ENCODE measurements at places on chromosomes 5 and 9. TPM values are rescaled to one million over a fixed set of nuclear protein-coding genes. Genes with fewer than 3 reads are reported as not detected.

The SPINK4 gene
- not detected for total RNA-seq

The CD74 gene
- total RNA-seq: 21.4 TPM

The TMEM232 gene
- total RNA-seq: 1.4 TPM

The CARD9 gene
- total RNA-seq: 5.1 TPM

The ERBIN gene
- total RNA-seq: 189 TPM

The CCL28 gene
- 15.6 TPM for total RNA-seq

The TICAM2 gene
- 9.1 TPM for total RNA-seq

The SGTB gene
- total RNA-seq: 21.4 TPM

DNA sequence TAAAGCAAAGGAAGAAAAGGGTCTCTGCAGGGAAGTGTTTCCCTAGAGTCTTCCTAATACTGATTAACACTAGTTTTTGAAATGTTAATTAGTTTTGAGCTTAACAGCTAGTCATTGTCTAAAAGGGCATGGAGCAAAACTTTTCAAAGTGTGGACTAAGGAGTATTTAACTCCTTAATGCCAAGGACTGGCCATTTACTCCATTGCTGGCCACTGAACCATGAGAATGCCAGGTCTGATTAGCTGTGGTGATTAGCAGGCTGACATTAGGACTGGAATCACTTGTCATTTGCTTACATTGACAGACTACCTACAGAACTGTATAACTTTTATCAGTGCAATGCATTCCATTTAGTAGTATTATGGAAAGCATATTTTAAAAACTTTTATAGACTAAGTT, 987.0 kb downstream of the NR2F1-AS1 start:
- no peak for DNase-seq
- no peaks in the 10 kb centered on the region for H3K4me1 ChIP-seq
- no peak overlapping the region for H3K4me3 ChIP-seq
- no peak overlapping the region for H3K27ac ChIP-seq

GRCh38 chr9:132776268-132776667, 101.8 kb downstream of the AK8 start:
- H3K27ac ChIP-seq: no peak overlapping the region
- H3K4me1 ChIP-seq: no peaks in the 10 kb centered on the region
- H3K4me3 ChIP-seq: no peak overlapping the region
- no peaks in the 10 kb centered on the region for H3K36me3 ChIP-seq

DNA sequence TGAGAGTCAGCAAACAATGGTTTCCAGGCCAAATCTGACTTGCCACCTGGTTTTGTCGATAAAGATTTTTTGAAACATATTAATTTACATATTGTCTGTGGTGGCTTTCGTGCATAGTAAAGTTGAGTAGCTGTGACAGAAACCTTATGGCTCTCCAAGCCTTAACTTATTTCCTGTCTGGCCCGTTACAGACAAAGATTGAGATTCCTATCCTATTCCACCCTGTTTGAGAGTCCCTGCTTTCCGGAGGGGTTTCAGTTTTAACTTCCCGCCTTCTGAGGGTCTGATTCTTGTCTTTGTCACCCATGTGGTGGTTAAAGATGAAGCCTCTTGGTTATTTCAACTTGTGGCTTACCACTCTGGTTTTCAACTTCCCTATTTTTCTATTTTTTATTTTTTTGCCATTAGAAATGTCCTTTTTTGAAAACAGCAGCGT, 11.4 kb downstream of the OTULIN start:
- H3K4me3 ChIP-seq: peak overlapping the region; percentile 38
- H3K27me3 ChIP-seq: no peaks in the 10 kb centered on the region
- H3K4me1 ChIP-seq: peaks cover 36% of the 10 kb centered on the region
- peaks cover 16% of the 10 kb centered on the region for H3K36me3 ChIP-seq
- no peak for DNase-seq

DNA sequence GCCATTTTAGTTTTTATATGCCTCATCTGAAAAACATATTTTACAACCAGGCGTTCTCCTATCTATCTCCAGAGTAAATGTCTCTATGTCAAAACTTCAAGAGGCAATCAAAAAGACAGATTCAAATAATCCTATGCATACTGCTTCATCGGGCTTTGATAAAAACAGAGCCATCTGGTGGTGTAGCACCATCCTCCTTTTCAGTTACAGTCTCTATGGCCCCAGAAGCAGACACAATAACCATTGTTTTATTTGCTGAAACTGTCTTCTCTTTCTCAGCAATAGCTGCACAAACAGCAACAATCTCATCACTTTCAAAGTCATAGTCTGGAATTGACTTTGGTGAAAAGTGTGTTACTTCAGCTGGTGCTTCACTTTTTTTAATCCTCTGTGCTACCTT, 36.3 kb downstream of the PTGER4 start:
- DNase-seq: peak; percentile 85
- no peaks in the 10 kb centered on the region for H3K27me3 ChIP-seq
- no peaks in the 10 kb centered on the region for H3K4me1 ChIP-seq
- H3K36me3 ChIP-seq: no peaks in the 10 kb centered on the region
- H3K4me3 ChIP-seq: no peak overlapping the region

DNA sequence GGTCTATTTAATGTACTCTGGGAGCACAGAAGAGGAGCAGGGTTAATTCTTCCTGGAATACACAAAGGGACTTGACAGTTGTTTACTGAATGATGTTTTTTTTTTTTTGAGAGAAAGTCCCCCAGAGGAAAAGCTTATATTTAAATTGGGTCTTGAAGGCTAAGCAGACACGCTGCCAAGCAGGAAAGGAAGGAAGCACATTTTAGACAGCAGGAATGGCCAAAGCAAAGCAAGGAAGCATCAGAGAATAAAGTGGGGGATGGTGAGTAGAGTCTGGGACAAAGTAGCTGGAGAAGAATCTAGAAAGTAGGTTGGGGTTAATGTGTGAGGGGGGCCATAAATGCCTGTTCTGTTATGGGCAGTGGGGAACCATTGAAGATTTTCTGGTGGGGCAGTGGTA, 21.5 kb downstream of the ZNF346 start:
- H3K27ac ChIP-seq: no peak overlapping the region
- H3K4me3 ChIP-seq: no peak overlapping the region
- H3K27me3 ChIP-seq: no peaks in the 10 kb centered on the region

- no peaks in the 10 kb centered on the region for H3K4me1 ChIP-seq
- H3K4me3 ChIP-seq: no peak overlapping the region
- no peaks in the 10 kb centered on the region for H3K27me3 ChIP-seq
- peaks cover 27% of the 10 kb centered on the region for H3K36me3 ChIP-seq
These were observed 8.7 kb upstream of the C5orf34 start for GRCh38 chr5:43523662-43524072.

DNA sequence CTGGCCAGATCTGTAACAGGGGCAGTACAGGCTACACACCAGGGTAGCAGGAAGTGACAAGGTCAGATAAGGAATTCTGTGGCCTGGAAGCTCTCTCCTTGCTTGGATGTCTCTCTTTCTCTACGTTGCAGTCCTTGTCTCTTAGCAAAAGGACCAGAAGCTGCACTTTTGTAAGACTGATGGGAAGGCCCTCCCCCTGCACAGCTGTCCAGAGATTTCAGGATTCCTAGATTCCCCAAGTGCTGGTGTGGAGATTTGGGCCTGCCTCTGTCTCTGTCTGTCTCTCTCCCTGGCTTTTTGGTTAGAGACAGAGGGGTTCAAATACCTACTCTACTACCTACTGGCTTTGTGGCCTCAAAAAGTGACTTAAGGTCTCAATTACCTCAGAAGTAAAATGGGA, 10.0 kb upstream of the CNTFR start:
- no peaks in the 10 kb centered on the region for H3K36me3 ChIP-seq
- H3K27ac ChIP-seq: no peak overlapping the region
- no peaks in the 10 kb centered on the region for H3K4me1 ChIP-seq
- H3K4me3 ChIP-seq: no peak overlapping the region
- peak; percentile 36 for DNase-seq
- peaks cover 12% of the 10 kb centered on the region for H3K27me3 ChIP-seq

- H3K36me3 ChIP-seq: peaks cover 24% of the 10 kb centered on the region
- no peak overlapping the region for H3K27ac ChIP-seq
- H3K27me3 ChIP-seq: no peaks in the 10 kb centered on the region
- no peak overlapping the region for H3K4me3 ChIP-seq
These were observed 2.4 kb upstream of the VCP start for GRCh38 chr9:35074791-35075190.

- peaks cover 11% of the 10 kb centered on the region for H3K4me1 ChIP-seq
- no peak overlapping the region for H3K27ac ChIP-seq
- H3K4me3 ChIP-seq: no peak overlapping the region
- DNase-seq: no peak
- H3K36me3 ChIP-seq: no peaks in the 10 kb centered on the region
- no peaks in the 10 kb centered on the region for H3K27me3 ChIP-seq
These were observed 53.9 kb downstream of the PAM start for GRCh38 chr5:102809033-102809432.

DNA sequence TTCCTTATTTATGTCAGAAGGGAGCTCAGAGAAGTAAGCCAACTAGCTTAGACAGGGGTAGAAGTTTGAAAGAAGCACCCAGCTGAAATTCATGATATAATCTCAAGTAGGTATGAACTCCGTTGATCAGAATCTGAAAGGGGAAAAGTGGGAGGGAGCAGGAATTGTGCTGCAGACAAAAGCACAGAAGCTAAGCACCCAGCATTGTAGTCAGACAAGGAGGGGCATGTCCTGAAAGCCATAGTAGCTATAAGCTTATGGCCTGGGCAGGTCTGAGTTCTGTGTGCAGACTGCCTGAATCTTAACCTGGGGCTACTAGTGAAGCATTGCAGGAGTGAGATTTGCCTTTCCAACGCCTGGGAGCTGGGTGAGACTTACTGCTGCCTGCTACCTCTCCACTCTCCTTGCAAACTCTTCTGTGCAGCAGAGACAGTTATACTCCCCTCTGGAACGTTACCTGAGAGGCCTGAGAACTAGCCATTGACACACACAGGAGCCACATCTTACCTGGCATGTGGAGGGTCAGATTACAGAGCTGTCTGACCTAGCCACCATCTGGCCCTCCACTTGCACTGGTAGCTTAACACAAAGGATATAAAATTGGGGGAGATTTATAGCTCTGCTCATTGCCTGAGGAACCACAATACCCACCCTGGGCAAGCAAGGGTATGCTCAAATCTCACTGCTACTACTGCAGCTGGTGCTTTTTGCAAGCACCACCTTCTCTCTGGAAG, 9.8 kb upstream of the CYLC2 start:
- no peaks in the 10 kb centered on the region for H3K36me3 ChIP-seq
- no peak for DNase-seq
- H3K4me1 ChIP-seq: no peaks in the 10 kb centered on the region
- H3K27me3 ChIP-seq: no peaks in the 10 kb centered on the region
- no peak overlapping the region for H3K4me3 ChIP-seq

DNA sequence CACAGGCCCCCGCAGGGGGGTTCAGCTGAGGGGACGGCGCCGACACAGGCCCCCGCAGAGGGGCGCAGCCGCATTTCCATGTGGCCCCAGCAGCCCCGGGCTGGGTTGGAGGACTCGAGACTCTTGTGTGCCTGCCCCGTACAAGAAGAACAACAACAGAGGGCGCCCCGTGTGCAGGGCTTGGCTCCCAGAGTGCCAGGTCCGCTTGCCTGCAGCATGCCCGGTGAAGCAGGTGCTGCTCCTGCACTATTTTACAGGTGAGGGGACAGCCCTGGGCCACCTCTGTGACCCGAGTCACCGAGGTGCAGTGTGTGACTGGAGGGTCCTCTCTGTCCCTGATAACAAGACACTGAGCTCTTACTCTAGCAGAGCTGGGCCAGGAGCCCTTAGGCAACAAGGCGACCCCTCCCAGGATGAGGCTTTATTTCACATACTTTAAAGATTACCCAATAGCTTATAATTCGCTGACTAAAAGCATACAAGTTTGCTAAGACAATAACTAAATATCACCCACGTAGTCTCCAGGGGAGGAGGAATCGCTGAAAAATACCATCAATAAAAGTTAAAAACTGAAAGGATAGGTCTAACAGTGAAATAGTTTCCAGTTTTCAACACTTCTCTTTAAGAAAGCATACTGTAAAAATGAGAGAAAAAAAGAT, 41.7 kb upstream of the SLC9A3 start:
- DNase-seq: peak; percentile 93
- H3K27me3 ChIP-seq: peaks cover 33% of the 10 kb centered on the region
- H3K4me3 ChIP-seq: no peak overlapping the region
- no peaks in the 10 kb centered on the region for H3K36me3 ChIP-seq
- no peak overlapping the region for H3K27ac ChIP-seq

DNA sequence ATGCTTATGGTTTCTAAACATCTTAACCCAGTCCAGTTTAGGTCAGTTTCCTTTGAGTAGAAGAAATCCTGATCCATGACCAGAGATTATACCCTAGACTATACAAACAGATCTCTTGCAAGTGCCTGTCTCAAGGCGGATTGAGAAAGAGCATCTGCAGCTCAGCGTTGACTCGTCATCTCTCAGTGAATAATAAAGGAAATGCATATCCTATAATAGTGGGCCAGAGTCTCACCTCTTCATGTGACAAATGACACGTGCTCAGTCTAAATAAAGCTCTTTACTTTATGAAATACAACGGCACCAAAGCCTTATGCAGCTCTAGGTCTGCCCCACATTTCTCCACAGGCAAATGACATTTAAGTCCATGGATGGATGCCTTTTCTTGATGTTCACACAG, 179.4 kb upstream of the NR3C1 start:
- H3K4me3 ChIP-seq: no peak overlapping the region
- no peak for DNase-seq
- no peaks in the 10 kb centered on the region for H3K4me1 ChIP-seq
- no peaks in the 10 kb centered on the region for H3K36me3 ChIP-seq
- H3K27me3 ChIP-seq: no peaks in the 10 kb centered on the region

- no peaks in the 10 kb centered on the region for H3K36me3 ChIP-seq
- DNase-seq: no peak
- no peaks in the 10 kb centered on the region for H3K4me1 ChIP-seq
- H3K27ac ChIP-seq: no peak overlapping the region
- H3K4me3 ChIP-seq: no peak overlapping the region
These were observed 127.6 kb downstream of the SLC28A3 start for GRCh38 chr9:84212982-84213381.

DNA sequence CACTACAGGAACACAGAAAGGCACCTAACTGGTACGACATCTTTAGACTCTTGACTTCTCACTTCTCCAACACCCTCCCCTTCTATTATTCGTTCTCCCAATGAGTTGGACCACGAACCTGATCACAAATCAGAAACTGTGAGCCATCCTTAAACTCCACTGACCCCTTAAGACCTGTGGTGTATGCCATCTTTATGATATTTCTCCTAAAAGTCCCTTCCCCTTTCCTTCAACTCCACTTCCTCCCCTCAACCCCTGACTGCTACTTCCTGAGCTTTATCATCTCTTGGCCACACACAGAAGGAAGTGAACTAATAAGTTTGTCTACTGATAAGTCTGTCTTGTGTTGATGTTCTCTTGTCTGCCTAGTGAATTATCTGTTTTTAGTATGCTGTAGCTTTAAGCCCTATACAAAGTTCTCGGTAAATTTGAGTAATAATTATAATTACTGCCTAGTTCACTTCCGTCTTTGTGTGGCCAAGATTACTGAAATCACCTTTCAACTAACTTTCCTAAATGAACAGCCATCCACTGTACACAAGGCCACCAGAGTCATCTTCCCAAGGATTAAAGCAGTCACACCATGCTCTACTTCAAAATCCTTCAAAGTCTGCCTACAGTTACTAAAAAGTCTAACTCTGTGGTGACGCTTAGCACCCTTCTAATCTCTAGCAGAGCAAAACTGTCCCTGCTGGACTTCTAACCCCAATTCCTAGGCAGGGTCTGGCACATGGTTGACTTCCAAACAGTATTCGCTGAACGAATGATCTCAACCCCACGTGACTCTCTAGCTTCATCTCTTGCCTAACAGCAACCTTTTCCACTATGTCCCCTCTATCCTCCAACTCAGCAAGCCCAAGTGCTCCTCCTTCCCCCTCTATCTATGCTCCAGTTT, 23.2 kb downstream of the ELOVL7 start:
- H3K27ac ChIP-seq: no peak overlapping the region
- no peaks in the 10 kb centered on the region for H3K27me3 ChIP-seq
- H3K36me3 ChIP-seq: no peaks in the 10 kb centered on the region
- no peak overlapping the region for H3K4me3 ChIP-seq
- no peak for DNase-seq
